ENCODE measurements at places on chromosomes 5 and 9.

GRCh38 chr5:133652951-133653759, 40.8 kb upstream of the FSTL4 start:
- DNase-seq = no peak

DNA sequence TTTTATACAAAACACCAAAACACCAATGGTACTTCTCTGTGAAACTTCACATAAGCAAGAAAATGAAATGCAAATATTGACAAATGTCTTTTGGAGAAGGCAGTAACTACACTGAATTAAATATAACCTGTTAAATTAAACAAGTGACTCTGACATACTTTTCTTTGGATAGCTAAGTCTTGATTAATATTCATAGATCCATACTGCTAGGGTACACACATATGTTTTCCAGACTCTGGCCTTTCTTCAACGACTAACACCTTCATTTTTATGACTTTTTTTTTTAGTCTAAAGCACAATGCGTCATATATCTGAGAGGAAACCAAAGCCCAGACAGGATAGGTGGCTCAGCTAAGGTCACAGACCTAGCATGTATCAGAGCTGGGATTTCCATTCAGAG, 263.7 kb downstream of the TENT4A start:
- DNase-seq = no peak

DNA sequence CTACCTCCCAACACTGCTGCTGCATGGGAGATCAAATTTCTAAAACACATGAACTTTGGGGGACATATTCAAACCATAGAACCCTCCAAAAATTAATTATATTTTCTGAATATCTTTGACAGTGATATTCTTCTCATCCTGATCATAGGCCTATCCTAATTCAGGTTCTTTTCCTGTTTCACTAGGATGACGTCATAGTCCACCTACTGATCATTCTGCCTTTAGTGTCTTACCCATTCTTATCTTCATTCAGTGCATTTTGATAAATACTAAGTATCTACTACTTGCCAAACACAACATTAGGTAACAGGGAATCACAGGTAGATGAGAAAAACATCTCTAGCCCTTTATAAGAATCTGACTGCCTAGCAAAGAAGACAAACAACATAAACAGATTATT, 179.1 kb upstream of the PRLR start:
- DNase-seq = no peak

DNA sequence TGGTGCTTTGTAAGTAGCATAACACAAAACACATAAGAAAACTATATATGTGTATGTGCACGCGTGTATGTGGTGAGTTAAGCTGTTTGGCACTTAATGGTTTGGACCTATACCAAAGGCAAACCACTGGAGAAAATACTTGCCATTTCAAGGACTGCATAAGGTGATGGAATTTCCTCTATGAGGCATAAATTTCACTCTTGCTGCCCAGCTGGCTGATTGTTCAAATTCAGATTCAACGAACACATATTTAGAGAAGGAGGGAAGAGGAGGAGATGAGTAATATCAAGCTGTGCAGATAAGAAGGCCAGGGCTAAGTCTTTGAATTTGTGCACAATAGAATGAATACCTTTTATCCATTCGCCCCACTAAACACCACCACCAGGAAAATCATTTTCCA, 470.6 kb upstream of the MPDZ start:
- DNase-seq = no peak

GRCh38 chr5:132746954-132747615, at the start of gene CCNI2:
TSS of gene CCNI2 (plus strand) at chr5:132747426. CDS start at chr5:132747496, 70 bp downstream.
- peak; percentile 16 for DNase-seq

- DNase-seq = no peak
These were observed 8.1 kb upstream of the RNU6ATAC start for GRCh38 chr9:134172198-134173126.

DNA sequence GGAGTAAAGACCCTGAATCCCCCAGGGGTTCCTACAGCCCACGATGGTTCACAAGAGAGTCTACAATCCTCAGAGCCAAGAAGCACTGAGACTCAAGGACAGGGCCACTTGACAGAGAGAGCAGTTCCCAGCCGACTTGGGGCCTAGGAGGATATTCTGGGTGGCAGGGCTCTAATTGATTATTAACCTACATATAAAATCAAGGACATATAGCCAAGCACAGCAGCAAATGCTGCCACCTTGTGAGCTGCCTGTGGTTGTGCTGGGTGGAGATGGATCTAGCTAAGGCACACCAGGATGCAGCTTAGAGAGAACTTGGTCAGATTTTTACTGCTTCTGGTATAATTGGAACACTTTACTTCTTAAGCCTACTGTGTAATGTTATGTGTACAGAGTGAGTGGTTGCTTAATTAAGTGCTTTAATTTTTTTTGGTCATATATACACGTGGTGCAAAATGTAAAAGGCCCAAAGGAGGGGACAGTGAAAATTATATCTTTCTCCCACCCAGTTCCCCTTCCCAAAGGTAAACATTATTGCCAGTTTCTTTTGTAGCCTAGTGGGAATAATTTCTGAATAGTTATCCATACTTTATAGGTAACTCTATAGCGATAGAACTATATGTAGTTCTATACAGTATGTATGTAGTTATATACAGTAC, 78.8 kb downstream of the F2RL2 start:
- no peak for DNase-seq

DNA sequence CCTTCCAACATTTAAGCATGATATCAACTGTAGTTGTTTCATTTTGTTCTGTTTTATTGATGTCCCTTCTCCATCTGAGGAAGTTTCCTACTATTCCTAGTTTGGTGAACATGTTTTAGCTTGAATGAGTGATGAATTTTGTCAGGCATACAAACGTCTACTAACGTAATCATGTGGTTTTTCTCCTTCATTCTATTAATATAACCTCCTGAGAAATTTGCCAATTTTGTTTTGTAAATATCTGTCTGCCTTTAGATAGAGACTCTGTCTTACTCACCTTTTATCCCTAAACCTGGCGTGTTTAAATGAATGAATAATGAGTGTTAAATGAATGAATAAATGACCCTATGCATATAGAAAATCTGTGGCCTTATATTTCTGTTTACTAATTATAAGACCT, 26.5 kb upstream of the NREP start:
- DNase-seq = no peak

Data from stimulated activated CD8-positive, alpha-beta memory T cell treated with anti-CD3 and anti-CD28 coated beads, Interleukin-4, amount 100 ng/mL, for 1 hour (primary cell).